PC-3 (cell line): ENCODE measurements at places on chromosomes 16 and 17.

GRCh38 chr17:58283674-58284612 lies 3.2 kb upstream of the MPO start:
- no peaks in the 10 kb centered on the region for H3K36me3 ChIP-seq
- no peak overlapping the region for H3K4me3 ChIP-seq
- H3K27ac ChIP-seq = no peak overlapping the region
- no peak for DNase-seq
- no peaks in the 10 kb centered on the region for H3K4me1 ChIP-seq

DNA sequence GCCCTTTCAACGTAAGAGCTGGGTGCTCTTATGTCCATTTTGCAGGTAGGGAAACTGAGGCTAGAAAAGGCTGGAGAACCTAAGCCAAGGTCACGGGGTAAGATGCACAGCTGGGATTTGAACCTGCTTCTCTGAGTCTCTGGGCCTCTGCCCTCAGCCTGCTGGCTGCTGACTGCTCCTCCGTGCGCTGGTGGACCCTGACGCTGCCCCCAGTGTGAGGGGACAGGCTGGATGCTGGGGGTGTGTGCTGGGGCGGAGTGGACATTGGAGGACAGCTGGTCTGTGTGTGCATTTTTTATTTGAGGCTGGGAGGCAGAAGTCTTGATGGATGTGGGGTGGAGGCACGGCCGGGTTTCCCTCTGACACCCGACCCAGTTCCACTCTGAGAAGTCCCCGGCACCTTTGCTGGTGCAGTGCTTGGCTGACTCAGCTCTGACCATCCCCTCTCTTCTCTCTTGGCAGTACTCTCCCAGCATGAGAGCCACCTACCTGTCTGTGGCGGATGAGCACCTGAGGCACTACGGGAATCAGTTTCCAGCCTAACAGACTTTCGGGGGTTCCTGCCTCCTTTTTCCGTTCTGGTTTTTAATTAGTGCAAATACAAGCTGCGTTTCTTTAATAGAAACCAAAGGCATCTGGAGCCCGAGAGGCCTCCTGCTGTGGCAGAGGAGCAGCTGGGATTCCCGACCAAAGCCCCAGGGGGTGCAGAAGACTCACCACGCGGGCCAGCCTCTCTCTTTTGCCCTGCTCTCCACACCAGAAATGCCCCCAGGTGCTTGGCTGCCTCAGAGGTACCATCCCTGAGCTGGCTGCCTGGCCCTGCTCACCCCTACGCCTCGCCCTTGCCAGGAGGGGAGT lies 14.1 kb upstream of the DNAI2 start:
- H3K27ac ChIP-seq = no peak overlapping the region
- peaks cover 8% of the 10 kb centered on the region for H3K4me1 ChIP-seq
- no peaks in the 10 kb centered on the region for H3K36me3 ChIP-seq
- peak; percentile 76 for DNase-seq

- no peaks in the 10 kb centered on the region for H3K27me3 ChIP-seq
- no peak for DNase-seq
- H3K36me3 ChIP-seq = no peaks in the 10 kb centered on the region
- H3K4me3 ChIP-seq = no peak overlapping the region
- no peak overlapping the region for H3K27ac ChIP-seq
- peaks cover 8% of the 10 kb centered on the region; the same call in 1 of the 2 replicates for H3K4me1 ChIP-seq
These were observed 140.6 kb downstream of the RAB11FIP4 start for GRCh38 chr17:31532081-31532480.

DNA sequence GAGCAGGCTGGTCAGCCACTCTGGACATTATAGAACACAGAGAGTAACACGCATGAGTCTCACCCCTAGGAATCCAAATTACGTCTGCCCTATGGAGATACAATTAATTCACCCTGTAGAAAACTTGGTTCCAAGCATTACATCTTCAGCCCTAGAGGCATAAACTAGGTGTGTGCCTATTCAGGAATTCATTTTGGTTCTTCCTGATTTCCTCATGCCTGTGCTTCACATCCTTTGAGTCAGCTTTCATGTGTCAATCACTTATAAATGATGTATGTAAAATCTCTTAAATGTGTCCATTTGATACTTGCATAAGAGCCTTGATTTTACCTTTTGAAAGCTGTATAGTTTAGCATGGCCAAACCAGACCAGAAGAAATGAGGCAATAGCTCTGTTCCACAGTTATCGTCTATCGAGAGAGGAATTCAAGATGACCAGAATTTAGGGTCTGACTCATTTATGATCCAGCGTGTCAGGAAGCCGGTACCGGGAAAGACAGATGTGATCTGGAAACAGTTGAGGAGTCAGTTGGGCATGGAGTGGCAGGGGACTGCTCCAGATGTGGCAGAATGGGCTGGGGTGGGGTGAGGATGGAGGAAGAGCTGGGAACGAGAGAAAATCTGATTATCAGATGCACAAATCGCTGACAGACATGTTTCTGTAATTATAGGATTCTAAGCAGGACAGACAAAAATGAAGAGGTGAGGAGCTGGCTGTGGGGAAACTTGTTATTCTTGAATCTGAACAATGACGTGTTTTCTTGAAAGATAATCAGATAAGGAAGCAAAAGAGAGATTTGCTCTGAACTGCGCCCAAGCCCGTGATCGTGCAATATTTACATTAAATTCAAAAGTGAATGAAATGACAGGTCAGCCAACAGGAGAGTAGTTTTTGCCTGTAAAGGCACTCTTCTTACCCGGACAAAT lies 76.7 kb downstream of the C16orf95 start:
- H3K27me3 ChIP-seq = no peaks in the 10 kb centered on the region
- peak overlapping the region; percentile 51 for H3K4me3 ChIP-seq
- H3K27ac ChIP-seq = peak overlapping the region; percentile 92
- no peaks in the 10 kb centered on the region for H3K36me3 ChIP-seq
- peaks cover 41% of the 10 kb centered on the region for H3K4me1 ChIP-seq

DNA sequence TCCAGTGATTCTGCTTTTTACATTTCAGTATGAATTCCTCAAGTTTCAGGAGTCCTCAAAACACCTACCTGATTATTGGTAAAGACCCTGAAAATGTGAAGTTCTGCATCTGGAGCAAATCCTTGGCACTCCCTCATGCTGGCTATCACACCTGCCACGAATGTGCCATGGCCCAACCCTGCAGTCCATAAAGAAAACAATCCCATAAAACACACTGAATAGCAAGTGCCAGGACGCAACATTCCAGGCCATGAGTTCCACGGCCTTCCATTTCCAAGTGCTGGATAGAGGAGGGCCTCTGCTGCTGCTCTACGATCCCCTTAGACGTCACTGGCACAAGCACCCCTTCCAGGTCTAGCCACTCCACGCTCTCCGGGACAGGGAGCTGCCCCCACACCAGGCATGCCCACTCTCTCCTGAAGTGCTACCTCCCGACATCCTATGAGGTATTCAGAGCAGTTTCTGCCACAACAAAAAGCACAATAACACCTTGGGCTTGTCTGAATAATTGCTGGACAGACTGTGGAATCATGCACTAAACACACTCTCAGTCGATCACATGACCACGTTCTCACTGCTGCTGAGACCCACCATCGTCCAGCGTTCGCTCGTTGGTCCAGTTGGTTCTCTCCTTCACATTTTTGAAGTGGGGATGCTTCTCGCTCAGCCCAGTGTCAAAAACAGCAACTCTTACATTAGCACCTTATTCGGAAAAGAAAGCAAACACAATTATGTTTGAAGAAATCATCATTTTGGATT lies 23.4 kb downstream of the MBTPS1 start:
- H3K27ac ChIP-seq = no peak overlapping the region
- no peak overlapping the region for H3K4me3 ChIP-seq
- no peaks in the 10 kb centered on the region for H3K27me3 ChIP-seq
- H3K36me3 ChIP-seq = peaks cover 10% of the 10 kb centered on the region; the same call in 1 of the 2 replicates
